ENCODE measurements at places on chromosomes 11 and 22.

GRCh38 chr11:55719608-55720160 lies 53.6 kb upstream of the OR5D13 start:
- DNase-seq: no peak

GRCh38 chr11:44351006-44351660 lies 41.2 kb upstream of the ALX4 start:
- DNase-seq: no peak

- no peak for DNase-seq
Measured at GRCh38 chr11:65398362-65398910, 12.0 kb downstream of the FRMD8 start.

GRCh38 chr11:3147257-3147619 lies 17.9 kb downstream of the OSBPL5 start:
- DNase-seq: no peak

DNA sequence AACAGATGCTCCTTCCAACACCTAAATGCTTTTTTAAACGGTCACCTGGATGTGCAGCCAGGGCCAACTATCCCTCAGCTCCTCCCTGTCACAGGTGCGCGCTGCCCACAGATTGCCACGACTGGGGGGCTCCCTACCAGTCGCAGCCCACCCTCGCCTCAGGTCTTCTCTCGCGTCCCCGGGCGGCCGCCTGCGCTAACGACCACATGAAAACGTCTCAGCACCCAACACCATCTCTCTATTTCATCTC lies 469 bp downstream of the ZBED5 start:
- DNase-seq: no peak

- no peak for DNase-seq
Measured at GRCh38 chr11:15835788-15836411, 520.4 kb downstream of the SOX6 start.

DNA sequence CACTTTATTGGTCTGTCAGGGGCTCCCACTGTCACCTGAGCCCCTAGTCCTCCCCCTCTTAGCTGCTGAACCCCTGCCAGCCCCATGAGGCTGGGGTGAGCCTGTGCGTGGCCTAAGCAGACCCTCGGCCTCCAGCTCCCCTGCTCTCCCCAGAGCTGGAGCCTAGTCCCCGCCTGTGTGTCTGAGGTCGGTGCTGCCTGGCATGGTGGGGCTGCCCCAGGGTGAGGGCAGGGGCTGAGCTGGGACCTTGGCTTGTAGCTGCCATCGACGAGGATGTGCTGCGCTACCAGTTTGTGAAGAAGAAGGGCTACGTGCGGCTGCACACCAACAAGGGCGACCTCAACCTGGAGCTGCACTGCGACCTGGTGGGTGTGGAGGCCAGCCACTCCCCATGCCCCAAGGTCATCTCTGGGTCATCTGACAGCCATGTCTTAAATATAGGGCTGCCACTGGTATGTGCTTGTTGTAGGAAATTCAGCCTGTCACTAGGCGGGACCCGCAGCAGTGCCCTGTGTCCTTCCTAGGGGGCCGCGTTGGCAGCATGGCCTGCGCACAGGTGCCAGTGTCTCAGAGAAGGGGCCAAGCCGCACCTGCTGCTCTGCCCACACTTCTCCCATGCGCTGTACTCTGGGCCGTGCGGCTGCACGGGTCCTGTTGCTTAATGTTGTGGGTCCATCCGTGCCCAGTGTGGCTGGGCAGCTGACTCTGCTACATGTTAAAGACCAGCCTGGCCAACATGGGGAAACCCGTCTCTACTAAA lies 21.0 kb downstream of the PPIL2 start:
- no peak for DNase-seq

- DNase-seq: no peak
Measured at GRCh38 chr11:116533186-116533825, 239.5 kb downstream of the BUD13 start.

DNA sequence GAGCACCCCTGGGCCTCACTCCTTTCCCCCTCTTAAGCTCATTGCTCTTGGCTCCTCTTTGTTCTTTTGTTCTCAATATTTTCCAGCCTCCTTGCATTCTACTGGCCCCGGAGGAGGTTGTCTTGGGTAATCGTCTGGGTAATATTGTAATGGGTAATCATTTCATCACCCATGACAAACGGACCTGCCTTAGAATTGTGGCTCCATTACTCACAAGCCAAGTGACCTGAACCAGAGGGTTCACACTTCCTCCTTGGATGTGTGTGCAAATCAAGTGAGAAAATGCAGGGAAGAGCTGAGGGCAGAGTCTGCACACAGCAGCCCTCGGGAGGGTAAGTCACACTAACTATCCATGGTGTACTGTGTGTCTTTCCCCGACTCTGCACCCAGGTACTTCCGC lies 305.0 kb downstream of the BUD13 start:
- DNase-seq: peak; percentile 94

- DNase-seq: peak; percentile 44
Measured at GRCh38 chr11:79439410-79439885, 1.4 kb downstream of the TENM4 start.

DNA sequence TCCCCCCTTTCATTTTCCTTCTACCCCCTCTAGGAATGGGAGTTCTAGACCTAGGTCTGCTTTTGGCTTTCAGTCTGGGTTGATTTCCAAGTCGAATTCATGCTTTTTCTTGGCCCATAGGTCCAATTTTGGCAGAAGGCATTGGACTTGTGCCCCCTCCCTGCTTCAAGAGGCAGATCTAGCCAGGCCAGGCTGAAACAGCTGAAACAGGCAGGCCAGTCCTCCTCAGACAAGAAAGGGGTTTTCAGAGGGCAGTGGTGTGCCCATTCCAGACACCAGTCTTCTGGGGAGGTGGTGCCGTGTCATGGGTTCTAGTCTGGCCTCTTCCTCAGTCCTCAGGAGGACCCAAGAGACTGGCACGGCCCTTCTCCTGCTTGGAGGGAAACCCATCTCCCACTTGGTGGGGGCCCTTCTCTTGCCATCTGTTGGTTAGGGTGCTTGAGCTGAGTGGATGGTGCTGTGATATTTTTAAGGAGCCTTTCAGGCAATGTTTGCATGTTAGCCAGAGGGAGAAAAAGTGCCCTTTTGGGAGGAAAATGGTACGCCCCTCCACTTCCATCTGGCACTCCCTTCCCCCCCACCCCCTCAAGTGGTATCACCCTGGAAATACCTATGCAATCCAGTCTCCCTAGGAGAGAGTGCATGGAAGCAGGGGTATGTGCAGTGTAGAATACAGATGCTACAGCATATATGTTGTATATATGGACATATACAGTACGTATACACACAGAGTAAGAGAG lies 53.6 kb downstream of the SYT13 start:
- no peak for DNase-seq

- no peak for DNase-seq
Measured at GRCh38 chr11:119754199-119754598, 25.2 kb upstream of the NECTIN1 start.

- peak; percentile 52 for DNase-seq
Measured at GRCh38 chr11:41803895-41804294, 344.4 kb upstream of the LRRC4C start.

DNA sequence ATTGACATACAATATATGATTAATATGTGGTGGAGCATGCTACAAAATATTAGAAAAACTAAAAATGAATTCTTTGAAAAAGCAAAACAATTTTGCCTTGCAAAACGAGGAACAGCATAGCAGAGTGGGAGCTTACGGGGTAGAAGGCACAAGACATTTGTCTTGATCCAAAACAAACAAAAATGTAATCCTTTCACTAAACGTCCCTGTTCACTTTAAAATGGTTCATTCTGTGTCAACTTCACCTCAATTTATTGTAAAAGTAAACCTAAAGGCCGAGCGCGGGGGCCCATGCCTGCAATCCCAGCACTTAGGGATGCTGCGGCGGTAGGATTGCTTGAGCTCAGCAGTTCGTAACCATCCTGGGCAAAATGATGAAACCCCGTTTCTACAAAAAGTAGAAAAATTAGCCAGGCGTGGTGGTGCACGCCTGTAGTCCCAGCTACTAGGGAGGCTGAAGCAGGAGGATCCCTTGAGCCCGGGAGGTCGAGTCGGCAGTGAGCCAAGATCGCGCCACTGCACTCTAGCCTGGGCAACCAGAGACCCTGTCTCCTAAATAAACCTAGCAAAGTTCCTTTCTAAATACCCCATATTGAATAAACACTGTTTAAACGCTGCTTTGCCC lies 2.0 kb downstream of the PRDM10 start:
- no peak for DNase-seq

DNA sequence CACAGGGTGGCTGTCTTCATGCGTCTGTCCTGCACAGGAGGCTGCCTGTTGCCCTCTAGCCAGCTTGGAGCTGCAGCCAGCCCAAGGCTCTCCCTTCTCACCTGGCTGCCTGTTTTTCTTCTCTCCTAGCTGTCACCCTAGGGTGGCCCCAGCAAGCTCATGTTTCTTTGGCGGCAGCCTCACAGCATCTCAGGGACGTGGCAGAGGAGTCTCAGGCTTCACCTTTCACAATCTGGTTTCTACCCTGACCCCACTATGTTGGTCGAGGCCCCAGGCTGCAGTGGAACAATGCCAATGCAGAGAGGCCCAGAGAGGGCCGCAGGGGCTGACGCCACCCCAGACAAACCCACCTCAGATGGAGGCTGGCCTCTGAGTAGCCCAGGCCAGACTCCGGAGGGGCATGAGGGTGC lies 2.5 kb upstream of the CLDN5 start:
- no peak for DNase-seq

GRCh38 chr11:76802621-76803020 lies 19.5 kb downstream of the TSKU start:
- DNase-seq: no peak

GRCh38 chr11:46961041-46961440 lies 24.5 kb downstream of the CSTPP1 start:
- no peak for DNase-seq

- no peak for DNase-seq
Measured at GRCh38 chr11:16911658-16912057, 102.6 kb downstream of the PLEKHA7 start.

DNA sequence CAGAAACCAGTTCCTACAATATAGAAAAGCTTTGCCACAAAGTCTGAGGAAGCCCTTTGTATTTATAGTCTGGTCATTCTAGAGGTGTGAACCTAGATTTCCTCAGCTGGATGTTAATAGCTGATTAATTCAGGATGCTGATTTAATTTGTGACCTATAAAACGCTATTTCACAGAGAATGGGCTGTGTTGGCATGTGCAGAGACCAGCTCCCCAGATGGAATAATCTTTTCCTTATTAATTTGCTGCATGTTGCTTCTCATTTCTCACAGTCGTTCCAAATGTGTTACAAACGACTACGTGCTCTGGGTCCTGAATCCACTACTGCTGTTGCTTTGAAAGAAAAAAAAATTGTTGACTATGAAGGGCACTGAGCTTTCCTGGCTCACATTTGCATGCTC lies 49.3 kb downstream of the BDNF start:
- DNase-seq: no peak

DNA sequence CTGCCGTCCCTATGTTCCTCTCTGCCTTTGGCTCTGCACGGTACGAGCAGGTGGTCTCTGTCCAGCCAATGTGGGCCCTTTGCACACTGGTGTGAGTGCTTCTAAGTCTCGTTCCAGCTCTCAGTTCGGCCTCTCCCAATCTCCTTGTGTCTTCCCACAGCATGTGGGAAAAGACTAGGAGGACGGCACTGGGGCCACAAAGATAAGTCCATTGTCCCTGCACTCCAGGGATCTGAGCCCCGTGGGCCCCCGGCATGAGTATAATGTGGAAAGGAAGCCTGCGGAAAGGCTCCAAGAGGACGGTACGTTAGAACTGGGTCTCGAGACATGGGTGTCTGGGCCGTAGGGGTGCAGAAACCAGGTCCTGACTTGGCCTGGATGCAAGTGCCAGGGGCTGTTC lies 16.4 kb downstream of the MYEOV start:
- DNase-seq: no peak
